NCI-H1694 treated with DMSO at 0.1 percent for 48 hours (cell line): ENCODE measurements at places on chromosomes 11 and 22.

GRCh38 chr11:80636999-80637398 lies 1196.2 kb upstream of the TENM4 start:
- DNase-seq = no peak

GRCh38 chr11:120061761-120062560 lies 76.0 kb downstream of the TRIM29 start:
- DNase-seq = no peak

- no peak for DNase-seq
These were observed 30.9 kb downstream of the MACROD1 start for GRCh38 chr11:64134963-64135362.

GRCh38 chr11:109865548-109866186 lies 227.5 kb upstream of the ZC3H12C start:
- peak; percentile 8 for DNase-seq

DNA sequence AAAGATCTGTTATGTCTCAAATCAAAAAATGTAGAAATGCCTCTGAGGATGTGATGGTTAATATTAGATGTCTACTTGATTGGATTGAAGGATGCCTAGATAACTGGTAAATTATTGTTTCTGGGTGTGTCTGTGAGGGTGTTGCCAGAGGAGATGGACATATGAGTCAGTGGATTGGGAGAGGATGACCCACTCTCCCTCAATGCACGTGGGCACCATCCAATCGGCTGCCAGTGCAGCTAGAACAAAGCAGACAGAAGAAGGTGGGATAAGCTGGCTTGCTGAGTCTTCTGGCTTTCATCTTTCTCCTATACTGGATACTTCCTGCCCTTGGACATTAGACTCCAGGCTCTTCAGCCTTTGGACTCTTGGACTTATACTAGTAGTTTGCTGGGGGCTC lies 430.3 kb downstream of the SOX6 start:
- no peak for DNase-seq

DNA sequence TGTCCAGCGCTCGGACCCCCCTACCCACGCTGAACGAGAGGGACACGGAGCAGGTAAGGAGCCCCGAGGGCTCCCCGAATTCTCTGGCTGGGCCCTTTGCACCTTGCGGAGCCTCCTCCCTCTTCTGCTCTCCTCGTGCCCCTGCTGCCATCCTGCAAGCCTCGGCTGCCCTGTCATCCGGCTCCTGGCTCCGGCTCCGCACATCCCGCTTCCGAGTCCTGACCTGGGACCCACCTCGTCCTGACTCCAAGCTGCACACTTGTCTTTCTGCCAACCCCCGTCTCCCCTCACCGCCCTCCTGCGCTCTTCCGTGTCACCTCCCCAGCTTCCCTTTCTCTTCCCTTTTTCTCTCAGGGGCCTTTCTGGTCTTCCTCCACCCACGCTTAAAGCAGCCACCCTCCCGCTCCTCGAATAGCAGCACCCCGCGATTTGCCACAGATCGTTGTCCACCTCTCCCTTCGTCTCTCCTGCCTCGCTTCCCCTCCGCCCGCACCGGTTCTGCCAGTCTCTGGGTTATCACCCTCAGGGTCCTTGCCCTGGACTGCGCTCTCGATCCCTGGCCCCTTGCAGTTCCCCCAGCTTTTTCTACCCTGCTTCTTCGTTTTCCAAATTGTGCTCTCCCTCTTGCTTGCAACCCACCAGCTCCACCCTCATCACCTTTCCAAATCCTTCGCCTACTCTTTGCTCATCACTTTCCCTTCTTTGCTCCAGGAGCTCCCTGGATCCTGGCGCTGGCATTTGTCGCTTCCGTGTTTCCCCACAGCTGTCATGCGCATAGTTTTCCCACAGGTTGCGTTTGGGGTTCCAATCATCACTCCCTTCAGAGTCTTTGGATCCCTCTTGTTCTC lies 822 bp downstream of the MARK2 start:
- no peak for DNase-seq

DNA sequence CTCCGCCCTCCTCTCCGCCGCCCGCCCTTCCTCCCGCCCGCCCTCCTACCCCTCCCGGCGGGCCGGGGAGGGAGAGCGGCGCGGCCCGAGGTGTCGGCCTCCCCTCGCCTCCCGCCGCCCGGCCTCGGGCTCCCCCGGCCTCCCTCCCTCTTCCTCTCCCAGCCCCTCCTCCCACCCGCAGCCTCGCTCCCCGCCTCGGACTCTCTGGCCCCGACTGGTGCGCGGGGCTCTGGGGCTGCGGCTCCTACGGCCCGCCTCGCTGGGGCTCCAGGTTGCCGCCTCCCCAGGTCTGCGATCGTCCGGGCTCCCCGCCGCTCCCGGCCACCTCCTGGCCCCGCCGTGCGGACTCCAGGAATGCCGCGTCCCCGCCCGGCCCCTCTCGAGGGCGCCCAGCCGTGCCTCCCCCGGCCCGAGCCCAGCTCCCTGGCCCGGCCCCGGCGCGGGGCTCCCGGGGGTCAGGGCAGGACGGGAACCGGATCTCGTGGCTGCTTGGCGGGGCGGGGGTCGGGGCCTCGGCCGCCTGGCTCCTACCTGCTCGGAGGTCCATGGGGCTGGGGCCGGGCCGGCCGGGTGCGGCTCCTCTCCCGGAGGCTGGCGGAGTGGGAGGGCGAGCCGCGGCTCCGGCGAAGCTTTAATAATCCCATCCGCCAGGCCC lies at the start of gene CLCF1:
TSS of gene CLCF1 (minus strand) at position 606 of the 655 bp plus-strand sequence. CDS start at position 547, 59 bp downstream.
- DNase-seq = no peak

- no peak for DNase-seq
These were observed 11.9 kb upstream of the TMEM218 start for GRCh38 chr11:125123194-125123946.

GRCh38 chr11:68843703-68844312 lies 2.1 kb upstream of the CPT1A start:
- no peak for DNase-seq

- no peak for DNase-seq
These were observed 60.9 kb upstream of the EIF3D start for GRCh38 chr22:36589856-36590255.

GRCh38 chr11:77101043-77101537 lies 1.6 kb upstream of the OMP start:
- DNase-seq = peak; percentile 21

GRCh38 chr22:21755851-21756284 lies 20.3 kb upstream of the YPEL1 start:
- DNase-seq = no peak

DNA sequence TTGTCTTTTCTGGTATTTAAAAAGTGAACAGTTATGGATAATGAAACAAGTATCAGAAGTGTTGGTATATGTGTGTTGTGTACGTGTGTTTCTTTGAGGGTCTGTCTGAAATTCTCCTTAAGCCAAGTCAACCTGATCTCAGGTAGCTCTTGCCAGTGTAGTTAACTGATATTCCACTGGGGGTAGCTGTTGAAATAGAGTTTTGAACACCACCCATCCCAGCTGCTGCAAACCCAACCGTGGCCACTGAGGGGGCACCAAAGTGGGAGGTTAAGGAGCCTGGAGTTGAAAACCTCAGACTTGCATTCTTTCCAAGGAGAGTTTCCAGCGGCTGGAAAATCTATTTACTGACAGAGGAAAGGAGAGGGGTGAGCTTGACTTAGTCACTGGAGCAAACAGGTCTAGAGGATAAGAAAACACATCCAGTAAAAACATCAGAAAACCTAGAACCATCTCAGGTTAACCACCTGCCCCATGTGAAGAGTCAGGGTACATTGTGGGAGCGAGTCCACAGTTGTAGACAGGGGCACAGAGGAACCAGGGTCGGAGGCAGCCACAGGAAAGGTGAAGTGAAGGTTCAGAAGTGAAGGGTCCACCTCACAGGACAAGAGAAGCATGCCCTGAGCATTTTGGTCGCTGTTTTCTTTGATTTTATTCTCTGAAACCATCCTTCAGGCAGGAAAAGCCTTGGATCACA lies 8.8 kb upstream of the CUL5 start:
- peak; percentile 6 for DNase-seq

DNA sequence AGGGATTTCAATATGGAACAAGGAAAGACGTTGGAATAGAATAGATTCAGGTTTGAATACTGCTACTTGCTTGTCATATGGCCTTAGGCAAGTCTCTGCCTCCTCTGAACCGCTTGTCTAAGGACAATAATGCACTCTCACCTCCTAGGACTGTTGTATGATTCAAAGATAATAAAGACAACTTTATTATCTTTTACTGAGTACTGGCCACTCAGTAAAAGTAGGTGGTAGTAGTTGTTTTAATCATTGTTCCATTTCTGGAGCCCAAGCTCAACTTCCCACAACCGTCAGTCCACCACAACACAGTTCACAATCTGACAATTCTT lies 134.2 kb downstream of the ME3 start:
- DNase-seq = no peak

- DNase-seq = no peak
These were observed 42.7 kb downstream of the KCNJ1 start for GRCh38 chr11:128824191-128825049.

- no peak for DNase-seq
These were observed 42.4 kb downstream of the BARX2 start for GRCh38 chr11:129418039-129418438.

GRCh38 chr22:37381489-37381888 lies 45.8 kb downstream of the ELFN2 start:
- DNase-seq = no peak

- DNase-seq = no peak
These were observed 22.4 kb downstream of the SIK2 start for GRCh38 chr11:111624608-111625007.

DNA sequence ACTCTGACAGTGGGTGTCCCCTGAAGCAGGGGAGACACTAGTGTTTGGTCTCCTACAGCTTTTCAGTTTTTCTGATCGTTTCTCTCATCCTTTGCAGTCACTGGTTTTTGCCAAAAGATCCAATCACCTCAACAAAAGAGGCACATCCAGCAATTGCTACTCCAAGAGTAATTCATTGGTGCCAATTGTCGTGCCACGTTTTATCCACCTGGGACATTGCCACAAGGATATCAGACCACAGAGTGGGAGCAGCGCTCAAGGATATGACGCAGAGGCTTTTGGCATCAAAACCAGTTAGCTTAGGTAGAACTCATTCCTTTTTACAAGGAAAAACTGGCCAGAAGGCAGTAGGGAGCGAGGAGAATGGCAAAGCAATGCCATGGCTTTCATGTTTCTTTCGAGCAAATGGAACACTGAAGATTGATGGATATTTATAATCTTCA lies 40.9 kb upstream of the BLID start:
- DNase-seq = no peak

DNA sequence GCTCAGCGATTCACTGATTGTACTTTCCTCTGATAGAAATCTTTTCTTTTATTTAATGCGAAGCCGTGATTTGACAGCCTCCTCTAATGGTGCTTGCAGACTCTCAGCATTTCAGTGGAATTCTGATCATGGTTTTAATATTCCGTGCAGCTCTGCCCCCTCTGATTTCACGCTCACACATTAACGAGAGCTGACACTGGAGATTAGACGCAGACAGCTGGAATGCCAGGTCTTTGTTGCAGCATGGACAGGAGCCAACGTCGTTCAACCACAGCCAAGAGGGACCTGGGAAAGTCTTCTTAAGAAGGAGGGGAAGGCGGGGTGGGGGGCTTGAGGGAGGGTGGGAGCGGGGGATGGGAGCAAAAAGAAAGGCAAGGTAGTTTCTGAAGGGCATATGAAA lies 186.4 kb downstream of the BLID start:
- no peak for DNase-seq

- no peak for DNase-seq
These were observed 11.2 kb upstream of the NCAM1 start for GRCh38 chr11:112949781-112950575.

DNA sequence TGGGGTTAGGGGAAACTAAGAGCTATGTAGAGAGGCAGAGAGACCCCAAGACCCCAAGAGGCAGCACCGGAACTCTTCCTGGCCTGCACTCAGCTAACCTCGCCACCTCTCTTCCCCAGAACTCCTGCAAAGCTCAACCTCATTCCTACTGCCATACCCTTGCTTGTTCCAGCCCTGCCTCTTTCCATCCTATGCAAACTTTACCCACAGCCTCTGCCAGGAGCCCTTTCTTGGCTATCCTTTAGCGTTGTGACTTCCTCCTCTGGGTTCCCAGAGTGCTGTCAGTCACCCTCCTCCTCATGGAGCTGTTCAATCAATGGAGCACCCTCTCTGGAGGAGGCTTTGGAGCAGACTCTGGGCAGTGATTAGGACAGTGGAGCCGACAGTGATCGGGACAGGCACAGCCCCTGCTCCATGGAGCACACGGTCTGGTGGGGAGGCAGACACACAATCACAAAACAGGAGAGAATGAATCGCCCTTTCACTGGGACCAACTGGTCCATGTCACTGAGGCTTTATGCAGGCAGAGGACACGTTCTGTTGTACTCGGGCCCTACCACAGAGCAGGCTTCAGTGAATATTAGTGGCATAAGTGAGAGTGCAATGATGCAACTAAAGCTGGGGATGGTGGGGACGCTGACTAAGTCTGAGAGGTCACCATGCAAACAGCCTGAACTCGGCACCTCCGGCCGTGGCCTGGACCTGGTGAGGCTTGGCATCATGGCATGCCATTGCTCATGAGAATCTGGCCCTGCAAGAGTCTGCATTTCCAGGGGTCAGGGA lies 24.6 kb upstream of the P2RY2 start:
- DNase-seq = no peak

GRCh38 chr22:28883917-28884746 lies 760 bp downstream of the ZNRF3 start:
- no peak for DNase-seq

- DNase-seq = no peak
These were observed 71.1 kb upstream of the WNT7B start for GRCh38 chr22:46047841-46048595.

GRCh38 chr11:3942160-3942955 lies 86.9 kb downstream of the STIM1 start:
- DNase-seq = no peak

DNA sequence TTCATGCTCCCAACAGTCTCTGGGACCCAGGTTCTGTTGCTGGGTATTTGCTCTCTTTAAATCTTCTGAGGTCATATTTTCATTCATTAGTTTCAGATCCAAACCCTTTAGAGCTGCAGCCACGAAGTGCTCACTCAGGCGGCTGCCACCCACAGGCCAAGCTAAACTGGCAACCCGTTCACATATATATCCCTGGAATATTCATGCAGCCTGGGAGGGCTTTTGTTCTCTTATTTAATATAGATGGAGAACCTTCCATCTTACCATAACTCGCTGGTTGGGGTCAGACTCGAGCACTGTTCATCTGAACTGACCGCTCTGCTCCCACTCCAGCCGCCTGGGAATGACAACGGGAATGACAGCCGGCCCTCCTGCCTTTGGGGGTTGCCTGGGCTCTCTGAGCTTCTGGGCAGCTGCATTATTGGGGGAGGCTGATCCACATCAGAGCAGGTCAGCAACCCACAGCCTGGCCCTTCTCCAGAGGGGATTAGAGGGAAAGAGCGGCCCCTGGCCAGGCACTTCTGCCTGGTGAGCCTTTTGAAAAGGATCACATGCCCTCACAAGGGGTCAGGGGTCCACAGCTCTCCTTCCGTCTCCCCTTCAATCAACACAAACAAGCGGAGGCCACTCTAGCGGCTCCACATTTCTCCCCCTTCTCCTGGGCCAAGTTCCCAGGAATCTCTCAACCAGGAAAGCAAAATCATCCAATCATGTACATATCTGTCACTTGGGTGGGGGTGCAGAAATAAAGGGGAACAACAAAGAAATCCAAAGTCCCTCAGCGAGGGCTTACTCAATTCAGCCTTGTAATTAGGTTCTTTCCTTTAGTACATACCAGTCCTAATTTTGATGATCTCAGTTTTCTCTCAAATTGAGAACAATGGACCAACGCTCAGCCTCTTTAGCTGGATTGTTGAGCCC lies 11.8 kb downstream of the TMEM184B start:
- no peak for DNase-seq

- DNase-seq = no peak
These were observed 67.8 kb downstream of the ARHGEF12 start for GRCh38 chr11:120403966-120404365.
